ENCODE measurements at places on chromosomes 5 and 9. TPM values are rescaled to one million over a fixed set of nuclear protein-coding genes. Genes with fewer than 3 reads are reported as not detected.

Gene PDE6A
- not detected for total RNA-seq

Gene DPYSL3
- total RNA-seq: not detected

GRCh38 chr9:10773136-10773535, 160.3 kb upstream of the PTPRD start:
- no peak for DNase-seq

Gene PDLIM4
- total RNA-seq: not detected

GRCh38 chr5:58241389-58241788, 218.5 kb downstream of the PLK2 start:
- DNase-seq: no peak

DNA sequence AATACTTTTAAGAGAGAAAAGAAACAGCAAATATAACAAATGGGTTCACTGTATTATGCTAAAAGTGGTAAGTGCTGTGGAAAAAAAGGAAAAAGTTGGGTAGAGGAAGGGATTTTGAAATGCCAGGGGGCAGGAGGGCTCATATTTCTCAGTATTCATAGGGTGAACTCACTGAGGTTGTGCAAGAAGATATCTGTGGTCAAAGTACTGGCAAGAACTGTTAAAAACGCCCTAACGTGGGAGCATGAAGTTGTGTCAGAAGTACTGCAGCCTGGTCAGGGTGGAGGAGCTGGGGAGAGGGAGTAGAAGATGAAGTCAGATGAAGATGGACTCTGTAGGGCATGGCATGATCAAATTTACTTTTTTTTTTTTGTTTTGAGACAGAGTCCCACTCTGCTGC, 31.2 kb upstream of the SLC28A3 start:
- DNase-seq: no peak

Gene PLAC8L1
- total RNA-seq: 0.42 TPM

- no peak for DNase-seq
Observed at GRCh38 chr9:15612962-15613361, 60.1 kb downstream of the CCDC171 start.

Gene SLC6A18
- total RNA-seq: not detected

GRCh38 chr5:135526924-135527323, 8.8 kb downstream of the NEUROG1 start:
- DNase-seq: no peak

Gene SELENOP
- total RNA-seq: not detected

DNA sequence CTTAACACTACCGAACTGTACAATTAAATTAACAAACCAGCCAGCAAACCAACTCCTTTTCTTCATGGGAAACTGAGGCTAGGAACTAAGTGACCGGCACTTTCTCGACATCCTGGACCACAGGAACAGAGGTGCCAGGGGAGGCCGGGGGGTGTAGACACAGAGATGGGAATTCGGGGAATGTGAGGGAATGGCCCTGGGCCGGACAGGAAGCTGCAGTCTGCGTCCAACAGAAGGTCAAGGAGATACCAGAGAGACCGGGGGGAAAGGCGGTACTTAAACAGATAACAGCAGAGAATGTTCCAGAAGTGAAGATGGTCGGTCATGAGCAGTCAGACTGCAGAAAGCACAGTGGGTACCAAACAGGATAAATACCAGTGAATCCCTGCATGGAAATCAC, 40.3 kb downstream of the DBH start:
- no peak for DNase-seq

Gene GPRIN1
- total RNA-seq: 1.9 TPM

Gene CDC20B
- 0.16 TPM for total RNA-seq

GRCh38 chr9:116905171-116905588, 218.1 kb downstream of the TRIM32 start:
- no peak for DNase-seq

Measured in activated CD8-positive, alpha-beta T cell treated with anti-CD3 and anti-CD28 coated beads, Interleukin-2, amount 10 ng/mL, durations not matched to agents 7 days and 5 days (primary cell).